ENCODE measurements at places on chromosomes 12 and 14.
A peak's percentile ranks its signal among the peaks of the same experiment; 100 is the strongest.

- DNase-seq = no peak
Measured at GRCh38 chr14:49314737-49315136, 271.4 kb downstream of the RPS29 start.

DNA sequence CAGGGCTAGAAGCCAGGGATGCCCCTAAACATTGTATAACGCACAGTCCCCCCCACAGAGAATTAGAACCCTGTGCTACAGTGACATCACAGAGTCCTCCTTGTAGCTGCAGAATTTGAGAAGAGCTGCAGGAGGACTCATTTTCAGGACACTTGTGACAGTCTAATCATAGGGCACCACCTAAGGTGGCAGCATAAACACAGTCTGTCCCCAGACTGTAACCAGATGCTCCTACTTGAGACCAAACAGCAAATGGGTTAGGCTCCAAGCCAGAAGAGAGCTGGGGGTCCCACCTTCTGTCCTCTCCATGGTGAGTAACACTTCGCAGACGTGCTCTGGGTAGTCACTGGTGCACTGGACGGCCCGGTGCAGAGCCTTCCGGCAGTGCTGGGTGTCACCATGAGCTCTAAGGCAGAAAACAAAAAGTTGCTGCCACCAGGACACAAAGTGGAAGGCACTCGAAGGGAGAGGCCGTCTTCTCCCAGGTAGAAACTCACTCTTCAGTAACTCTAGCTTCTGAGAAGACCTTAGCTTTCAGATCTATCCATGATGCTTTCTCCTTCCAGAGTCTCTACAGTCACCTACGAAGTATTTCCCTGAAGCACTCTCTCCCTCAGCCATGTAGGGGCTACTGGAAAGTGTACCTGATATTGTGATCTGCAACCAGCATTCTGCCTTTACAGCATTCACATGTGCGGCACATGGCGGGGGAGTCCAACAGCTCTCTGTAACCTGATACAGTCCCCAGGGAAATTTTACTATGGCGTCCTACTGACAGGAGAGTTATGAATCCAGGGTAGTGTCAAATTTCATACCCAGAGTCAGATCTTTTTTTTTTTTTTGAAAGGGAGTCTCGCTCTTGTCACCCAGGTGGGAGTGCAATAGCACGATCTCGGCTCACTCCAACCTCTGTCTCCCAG is 17.1 kb downstream of the FICD start:
- DNase-seq = peak; percentile 39

DNA sequence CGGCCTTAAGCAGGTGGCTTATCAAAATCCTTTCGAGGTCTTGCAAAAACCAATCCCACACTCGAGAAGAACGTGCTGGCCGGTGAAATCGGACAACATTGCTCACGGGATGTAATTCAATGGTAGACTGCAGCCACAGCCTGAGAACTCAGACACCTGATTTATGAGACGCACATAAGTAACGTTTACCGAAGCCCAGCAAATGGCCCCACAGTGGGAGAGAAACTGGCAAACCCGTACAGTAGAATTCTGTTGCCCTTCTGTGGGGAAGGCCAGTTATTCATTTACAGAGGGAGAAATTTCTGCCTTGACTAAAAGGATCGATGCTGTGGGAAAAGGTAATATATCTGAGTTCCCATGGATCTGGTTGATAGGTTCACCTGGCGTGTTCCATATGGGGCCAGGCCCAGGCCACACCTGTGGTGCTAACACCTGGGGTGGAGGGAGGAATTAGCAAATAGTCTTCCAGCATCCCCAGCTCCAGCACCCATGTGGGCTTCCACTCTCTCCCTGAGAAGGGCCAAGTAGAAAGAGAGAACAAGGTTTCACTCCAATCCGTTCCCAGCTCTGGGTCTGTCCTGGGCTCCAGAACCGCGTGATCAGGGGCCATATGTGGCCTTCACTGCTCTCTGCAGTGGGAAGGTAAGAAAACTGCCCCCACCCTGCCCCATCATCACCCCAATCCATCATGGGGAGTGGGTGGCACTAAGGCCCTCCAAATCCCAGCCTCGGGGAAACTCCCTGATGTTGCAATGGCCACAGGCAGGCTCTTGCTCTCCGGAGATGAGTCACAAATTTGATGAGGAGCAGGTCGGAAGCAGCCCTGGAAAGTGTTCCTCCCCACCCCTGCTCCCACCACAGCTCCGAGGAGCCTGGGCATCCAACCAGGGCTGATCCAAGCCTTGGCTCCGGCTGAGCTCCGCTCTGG is 12.7 kb downstream of the BDKRB1 start:
- peak; percentile 49 for DNase-seq

DNA sequence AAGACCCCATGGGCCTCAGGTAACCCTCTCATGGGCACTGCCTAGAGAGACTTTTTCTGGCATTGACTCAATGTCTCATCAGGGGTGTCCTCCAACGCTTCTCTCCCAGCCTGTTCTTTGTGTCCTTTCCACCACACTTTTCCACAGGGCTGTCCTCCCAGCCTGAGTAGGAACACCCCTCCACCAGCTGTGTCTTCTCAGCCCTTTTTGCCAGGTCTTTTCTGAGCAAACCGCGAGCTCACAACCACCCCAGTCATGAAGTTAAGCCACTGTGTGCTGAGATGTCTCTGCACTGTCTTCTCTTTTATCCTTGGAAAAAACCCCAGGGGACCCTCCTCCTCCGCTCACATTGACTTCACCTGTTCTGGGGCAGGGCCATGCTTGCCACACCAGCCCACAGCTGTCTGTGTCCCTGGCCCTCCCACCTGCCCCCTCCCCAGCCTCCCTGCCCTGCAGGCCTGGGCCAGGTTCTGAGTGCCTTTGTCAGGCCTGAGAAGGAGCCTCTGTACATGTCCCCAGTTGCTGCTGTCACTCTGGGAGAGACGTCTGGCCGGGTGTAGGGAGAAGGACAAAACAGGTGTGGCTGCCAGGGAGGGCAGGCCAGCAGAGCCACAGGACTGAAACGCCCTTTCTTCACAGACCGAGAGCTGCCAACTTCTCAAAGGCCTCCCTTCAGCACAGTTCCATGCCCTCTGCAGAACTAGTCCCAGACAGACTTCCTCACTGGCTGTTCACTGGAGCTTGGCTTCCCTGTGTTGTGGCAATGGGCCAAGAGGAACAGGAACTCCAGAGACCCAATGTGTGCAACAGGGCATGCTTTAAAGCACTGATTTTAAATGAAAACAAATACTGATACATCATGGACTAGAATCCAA is 50.5 kb upstream of the PNMA1 start:
- peak; percentile 100 for DNase-seq

DNA sequence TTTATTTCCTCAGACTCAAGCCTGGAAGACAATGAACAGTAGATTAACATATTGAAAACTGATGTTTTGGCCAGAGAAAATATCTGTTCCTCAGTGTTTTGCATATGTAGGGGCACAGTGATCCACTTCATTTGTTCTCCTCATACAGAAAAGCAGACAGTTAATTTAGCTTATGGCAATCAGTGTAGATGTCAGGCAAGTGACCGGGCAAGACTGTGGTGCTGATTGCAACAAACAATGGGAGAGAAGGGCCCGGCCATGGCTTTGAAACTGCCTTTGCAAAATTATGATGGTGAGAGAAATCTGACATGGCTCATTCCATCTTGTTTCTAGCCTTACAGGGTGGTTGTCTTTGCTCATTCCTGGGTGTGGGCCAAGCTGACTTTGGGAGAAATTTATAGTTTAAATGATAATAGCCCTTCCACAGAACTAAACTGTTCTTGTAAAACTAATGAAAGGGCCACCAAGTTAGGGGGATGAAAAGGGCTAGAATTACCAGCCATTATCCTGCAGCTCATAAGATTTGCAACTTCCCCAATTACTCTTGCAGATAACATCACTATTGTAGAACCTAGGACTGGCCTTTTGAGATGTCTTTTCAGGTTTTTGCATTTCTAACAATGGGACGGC is 220.3 kb downstream of the KTN1 start:
- no peak for DNase-seq

DNA sequence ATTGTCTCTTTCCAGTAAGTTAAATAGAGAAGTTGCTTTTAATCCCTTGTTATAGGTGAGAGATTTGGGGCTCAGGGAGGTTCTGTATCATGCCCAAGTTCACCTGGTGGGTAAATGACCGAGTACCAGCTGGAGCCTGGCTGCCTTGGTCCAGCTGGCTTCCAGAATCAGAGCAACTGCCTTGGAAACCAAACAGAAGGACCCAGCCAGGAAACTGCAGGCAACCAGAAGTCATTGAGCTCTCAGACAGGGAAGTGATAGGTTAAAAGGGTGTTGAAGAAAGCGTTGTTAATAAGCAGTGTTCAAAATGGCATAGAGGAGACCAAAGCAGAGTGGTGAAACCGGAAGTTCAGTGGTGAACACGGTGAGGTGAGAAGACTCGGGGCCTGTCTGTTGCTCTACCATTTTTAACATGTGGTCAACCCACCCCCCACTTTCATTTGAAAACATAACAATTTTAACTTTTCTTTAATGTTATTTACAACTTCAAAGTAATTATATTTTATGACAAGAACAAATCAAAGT is 54.9 kb downstream of the PLEKHG7 start:
- no peak for DNase-seq

DNA sequence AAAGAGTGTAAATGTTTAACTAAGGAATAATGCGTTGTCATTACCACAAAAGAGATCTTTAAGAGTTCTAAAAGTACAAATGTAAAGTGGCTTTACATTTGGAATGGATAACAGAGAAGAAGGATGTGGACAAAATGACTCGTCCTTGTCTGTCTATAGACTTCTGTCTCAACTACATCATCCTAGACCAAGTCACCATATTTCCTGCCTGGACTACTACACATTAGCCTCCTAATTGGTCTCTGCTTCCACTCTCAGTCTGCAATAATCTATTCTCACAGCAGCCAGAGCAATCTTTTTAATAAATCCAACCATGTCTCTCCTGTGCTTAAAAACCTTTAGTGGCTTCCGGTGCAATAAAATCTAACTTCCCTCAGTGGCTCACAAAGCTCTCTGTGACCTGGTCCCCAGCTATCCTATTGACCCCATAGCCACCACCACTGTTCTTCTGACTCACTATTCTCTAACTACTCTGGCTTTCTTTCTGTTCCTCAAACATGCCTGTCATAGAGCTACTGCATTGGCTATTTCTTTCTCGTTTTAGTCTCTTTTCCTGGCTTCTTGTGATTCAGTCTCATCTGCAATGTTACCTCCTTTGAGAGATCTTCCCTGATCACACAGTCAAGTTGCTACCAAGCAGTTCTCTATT is 91.1 kb downstream of the MYF5 start:
- no peak for DNase-seq

- DNase-seq = no peak
Measured at GRCh38 chr14:99422228-99423010, 58.2 kb downstream of the SETD3 start.

- DNase-seq = no peak
Measured at GRCh38 chr12:112676507-112676906, 115.0 kb upstream of the RPH3A start.

GRCh38 chr14:54662491-54663133 is 95.7 kb downstream of the SAMD4A start:
- DNase-seq = no peak

- peak; percentile 57 for DNase-seq
Measured at GRCh38 chr12:111298582-111299436, 70.1 kb downstream of the PHETA1 start.

DNA sequence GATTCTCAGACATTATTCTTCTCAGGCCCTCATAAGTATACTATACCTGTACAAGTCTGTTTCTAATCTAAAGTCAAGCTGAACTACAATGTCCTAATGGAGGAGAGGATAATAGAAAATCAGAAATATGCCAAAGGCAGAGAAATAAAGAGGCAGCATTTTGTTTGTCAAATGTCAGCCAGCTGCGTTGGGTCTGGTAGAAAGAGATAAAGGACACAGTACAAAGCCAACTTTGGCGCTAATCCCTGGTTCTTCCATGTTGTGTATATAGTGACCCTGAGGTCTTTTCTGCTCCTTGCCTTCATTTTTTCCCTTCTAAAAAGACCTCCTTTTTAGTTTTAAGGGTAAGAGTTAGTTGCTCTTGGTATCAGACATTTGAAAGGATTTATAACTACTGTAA is 103.1 kb downstream of the PRICKLE1 start:
- DNase-seq = no peak

DNA sequence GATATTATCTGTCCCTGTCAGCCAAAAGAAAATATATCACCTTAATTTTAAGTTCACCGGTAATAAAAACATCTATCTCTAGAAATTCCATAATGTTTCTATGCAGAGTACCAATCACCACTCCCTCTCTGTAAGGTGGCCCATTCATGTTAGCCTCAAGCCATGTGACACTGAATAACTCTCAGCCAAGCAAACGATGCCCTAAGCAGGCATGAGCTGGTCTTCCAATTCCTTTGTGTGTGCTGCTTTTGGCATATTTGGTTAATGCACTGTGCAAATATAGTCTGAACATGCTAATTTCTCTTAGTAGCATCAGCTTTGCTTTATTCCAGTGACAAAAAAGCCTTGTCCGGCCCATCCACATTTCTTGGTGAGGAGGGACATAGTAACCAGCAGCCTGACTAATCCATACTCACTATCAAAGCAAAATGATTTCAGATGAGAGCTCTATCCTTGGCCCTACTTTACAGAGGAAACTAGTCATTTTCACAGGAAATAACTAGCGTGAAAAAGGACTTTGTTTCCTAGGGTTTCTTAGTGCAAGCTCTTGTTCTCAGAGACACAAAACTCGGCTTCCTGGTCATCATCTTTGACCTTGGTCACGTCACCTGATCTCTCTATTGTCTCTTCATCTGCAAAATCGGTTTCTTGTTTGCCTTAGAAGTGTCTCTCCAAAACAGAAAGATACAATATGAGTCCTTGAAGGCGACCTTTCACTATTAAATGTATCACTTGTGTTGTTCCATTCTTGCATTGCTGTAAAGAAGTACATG is 59.2 kb upstream of the RTRAF start:
- no peak for DNase-seq

- peak; percentile 78 for DNase-seq
Measured at GRCh38 chr14:34051966-34052657, 101.2 kb upstream of the EGLN3 start.

DNA sequence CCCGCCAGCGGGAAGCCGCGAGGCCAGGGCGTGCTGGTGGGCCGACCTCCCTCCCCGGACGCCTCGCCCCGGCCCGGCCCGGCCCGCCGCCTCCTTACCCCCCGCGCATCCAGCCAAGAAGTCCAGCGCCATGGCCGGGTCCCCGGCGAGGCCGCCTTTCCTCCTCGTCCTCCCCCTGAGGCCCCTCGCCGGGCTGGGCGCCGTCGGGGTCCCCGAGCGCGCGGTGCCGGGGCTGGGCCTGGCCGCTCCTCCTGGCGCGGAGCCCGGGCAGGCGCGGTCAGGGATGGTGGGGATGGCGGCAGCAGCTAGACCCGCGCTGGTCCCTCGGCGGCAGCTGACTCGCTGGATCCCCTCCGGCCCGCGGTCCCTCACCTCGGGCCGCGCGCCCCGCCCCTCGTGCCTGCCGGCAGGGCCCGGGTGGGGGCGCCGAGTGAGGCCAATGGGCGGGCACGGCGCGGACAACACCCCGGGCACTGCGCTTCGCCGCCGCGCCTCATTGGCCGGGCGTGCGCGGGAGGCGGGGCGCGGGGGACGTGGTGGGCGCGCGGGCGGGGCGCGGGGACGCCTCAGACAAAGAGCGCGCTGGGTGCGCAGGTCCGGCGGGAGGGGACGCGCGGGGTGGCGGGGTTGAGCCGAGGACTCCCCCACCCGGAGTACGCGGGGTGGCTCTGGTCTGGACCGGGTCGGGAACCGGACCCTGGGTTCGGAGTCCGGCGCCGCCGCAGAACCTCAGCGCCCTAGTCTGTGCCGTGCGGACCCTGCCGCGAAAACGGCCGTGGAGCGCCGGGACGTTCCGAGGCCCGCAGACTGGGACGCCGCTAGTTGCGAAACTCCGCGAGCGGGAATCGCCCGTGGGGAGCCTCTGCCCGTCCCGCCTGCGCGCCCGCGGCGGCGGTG is at the start of gene SLC25A29:
SLC25A29 (minus strand) TSS at position 344 of the 897 bp plus-strand sequence; CDS start at position 132, 212 bp downstream.
- DNase-seq = peak; percentile 92

GRCh38 chr14:54715811-54716210 is 148.9 kb downstream of the SAMD4A start:
- no peak for DNase-seq

GRCh38 chr12:57852200-57852599 is 5.7 kb upstream of the CTDSP2 start:
- DNase-seq = no peak

Measured in myocyte (in vitro differentiated cells).